Mucosa of gallbladder (tissue), 1 donor: ENCODE measurements at places on chromosomes 4 and X.

- DNase-seq, result peak; percentile 27
These were observed 585 bp upstream of the SEC24D start for GRCh38 chr4:118836301-118837120.

DNA sequence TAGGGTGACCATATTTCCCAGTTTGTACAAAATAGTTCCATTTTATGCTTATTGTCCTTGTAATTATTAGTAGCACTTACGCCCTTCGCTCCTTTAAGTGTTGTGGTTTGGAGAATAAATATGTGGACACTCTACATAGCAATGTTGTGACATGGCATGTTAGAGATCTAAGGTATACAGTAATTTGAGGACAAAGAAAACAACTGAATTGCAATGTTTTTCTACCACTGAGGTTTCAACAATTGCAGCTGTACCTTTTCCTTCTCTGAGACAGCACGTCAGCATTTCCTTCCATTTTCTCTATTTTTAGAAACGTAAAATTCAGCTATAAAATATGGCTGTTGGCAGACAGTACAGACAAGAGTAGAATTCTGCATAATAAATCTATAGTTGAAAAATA, 323.1 kb downstream of the MAPK10 start:
- no peak for DNase-seq

DNA sequence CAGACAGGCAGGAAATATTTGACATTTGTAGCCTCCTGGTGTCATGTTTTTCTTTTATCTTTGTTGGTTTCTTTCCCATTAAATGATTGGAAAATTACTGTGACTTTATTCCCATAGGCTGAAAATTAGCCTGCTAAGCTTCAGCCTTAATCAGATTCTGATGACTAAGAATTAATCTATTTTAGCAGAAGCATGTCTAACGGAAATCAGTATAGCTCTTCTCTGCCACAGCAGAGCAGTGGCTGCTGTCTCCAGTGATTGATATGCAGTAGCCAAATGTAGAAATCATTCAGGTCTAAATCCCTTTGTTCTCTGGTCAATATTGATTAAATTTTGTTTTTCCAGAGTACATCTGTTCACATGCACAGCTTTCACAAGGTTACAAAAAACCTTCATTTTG, 199.3 kb downstream of the GC start:
- no peak for DNase-seq

- DNase-seq, result no peak
These were observed 41.4 kb downstream of the ARHGEF9 start for GRCh38 chrX:63743596-63743995.

DNA sequence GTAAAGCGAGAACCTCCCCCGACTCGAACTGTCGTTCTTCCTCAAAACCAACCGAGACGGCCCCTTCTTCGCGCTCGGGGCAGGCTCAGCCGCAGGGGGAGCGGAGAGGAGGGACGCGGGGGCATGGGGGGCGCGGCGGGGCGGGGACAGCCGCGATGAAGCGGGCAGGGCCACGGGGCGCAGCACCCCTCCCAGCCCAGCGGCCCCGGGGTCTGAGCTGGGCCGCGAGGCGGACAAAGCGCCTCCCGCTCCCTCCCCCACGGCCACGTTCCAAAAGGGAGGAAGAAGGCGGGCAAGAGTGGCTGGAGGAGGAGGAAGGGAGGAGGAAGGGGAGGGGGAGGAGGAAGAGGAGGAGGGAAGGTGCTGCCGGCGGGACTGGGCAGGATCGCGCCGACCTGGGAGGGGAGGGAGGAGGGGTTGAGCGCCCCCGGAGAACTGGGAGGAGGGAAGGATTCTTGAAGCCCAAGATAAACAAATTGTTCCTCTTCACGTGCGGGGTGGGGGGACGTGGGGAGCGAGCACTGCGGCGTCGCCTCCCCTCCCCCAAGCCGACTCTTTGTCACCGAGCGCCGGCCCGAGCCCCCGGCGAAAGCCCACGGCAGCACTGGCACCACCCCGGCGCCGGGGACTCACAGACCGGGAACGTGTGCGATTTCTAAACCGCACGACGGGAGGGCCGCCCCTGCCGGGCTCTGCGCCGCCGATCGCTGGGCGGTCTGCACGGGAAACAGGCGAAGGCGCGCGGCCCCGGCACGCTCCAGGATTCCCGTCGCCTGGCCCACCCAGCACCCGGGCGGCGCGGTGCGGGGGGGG, 2.9 kb downstream of the MAML3 start:
- DNase-seq, result peak; percentile 92

DNA sequence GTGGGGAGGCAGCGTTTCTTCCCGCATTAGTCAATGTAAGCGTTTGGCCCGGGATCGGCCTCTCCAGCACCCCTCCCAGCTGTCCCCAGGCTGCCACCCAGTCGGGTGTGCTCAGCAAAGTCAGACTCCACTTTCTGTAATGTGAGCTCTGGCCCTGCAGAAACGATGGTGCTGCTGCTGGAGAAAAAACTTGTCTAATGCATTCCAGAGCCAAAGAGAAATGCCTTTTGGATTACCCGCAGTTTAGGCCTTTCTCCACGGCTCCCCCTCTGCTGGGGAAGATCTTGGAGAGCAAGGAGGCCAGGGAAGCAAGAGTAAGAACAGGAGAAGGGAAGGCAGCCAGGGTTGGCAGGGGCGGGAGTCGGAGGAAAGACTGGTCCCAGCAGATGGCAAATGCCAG, 55.2 kb downstream of the ELF4 start:
- DNase-seq, result no peak

- no peak for DNase-seq
These were observed 2.7 kb upstream of the MXD4 start for GRCh38 chr4:2264481-2265041.

DNA sequence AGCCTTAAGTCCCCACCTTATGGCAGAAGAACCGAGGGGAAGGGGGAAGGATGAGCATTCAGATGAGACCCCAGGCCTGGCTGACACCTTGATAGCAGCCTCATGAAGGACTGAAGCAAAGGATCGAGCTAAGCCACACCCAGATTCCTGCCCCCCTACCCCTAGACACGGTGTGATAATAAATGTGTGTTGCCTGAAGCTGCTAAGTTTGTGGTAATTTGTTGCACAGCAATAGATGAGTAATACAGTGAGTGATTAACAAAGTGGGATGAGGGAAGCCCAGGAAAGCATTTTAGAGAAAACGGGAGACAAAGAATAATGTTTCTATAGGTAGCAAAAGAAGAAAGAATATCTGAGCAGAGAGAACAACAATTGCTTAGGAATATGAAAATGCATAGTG, 404.2 kb downstream of the MID1IP1 start:
- DNase-seq, result no peak
